ENCODE measurements at places on chromosomes 2 and 18.

- DNase-seq = no peak
These were observed 12.7 kb downstream of the TRIP12 start for GRCh38 chr2:229909090-229909489.

DNA sequence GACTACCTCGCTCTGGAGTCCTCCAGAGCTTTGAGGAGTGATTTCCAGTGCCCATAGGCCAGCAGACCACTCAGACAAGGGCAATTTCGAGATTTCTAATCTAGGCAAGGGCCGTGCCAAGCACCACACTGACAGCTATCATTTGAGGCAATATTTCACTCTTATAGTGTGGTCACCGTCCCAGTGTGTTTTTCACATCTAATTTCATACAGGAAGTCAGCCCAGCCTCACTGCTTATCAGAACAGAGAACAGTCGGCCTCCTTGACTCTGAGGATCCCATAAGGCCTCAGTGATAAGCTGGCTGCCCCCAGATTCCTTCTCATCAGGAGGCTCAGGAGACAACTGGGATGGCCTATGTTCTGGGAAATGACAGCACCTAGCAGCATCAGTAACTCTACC, 581 bp downstream of the CAPN14 start:
- no peak for DNase-seq

DNA sequence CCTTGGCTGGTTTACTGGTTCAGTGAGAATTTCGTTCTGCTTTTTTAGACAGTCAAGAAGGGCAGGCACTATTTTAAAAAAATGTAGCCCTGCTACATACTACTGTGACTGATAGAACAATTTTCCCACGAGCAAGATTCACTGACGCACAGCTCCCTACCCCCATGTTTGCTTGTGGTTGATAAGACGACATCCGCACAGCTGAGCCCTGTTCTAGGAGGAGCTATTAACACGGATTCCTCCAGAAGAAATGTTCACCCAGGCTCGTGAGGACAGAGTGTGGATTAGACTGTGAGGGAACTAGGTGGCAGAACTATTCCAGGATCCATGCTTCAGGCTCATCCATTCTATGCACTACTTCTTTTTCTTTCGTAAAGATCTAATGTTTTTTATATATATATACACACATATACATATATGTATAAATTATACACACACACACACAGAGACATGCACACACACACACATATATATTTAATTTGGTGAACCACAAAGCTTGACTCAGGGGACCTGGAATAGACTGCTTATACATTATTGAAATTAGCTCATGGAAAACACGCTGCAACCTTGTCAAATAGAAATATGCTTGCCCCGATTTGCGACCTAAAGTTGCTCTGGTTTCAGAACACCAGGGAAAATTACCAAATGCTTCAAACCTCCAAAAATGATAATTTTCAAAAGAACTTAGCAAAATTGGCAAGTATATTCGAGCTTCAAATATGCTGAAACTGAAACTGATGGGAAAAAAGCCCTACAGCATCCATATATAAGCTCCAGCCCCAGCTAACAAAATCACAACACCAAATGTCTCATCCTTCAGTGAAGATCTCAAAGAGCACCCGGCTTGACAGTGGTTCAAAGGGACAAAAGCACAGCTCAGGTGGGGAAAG, 370.4 kb downstream of the SOCS6 start:
- no peak for DNase-seq

DNA sequence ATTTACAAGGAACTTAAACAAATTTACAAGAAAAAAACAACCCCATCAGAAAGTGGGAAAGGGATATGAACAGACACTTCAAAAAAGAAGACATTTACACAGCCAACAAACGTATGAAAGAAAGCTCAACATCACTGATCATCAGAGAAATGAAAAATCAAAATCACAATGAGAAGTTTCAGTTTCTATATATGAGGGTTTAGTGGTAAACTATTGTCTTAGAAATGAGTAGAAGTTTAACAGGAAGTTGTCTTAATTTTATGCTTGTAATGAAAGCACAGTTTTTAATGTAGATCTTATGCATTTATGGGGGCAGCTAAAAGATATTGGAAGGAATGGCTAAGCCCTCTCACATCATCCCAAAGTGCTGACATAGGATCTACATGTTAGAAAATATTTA, 325.4 kb downstream of the ERBB4 start:
- DNase-seq = no peak

DNA sequence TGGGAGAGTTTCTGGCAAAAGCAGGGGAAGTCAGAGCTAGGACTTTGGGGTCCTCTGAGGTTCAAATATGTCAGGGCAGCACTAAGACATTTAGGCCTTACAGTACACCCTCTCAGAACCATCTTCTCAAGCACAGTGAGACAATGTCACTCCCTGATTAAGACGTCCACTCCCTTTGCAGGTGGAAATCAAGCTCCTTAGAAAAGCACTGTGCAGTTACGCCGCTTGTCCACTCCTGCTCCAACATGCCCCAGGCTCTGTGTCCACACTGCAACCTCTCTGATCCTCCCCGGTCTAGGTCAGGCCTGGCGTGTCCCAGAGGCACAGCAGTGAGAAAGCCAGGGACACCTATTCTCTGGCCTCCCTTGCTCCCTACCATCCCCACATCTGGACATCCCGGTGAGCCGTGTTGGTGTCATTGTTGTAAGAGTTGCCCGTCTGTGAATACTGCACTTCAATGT, 528.6 kb upstream of the ID2 start:
- DNase-seq = no peak

DNA sequence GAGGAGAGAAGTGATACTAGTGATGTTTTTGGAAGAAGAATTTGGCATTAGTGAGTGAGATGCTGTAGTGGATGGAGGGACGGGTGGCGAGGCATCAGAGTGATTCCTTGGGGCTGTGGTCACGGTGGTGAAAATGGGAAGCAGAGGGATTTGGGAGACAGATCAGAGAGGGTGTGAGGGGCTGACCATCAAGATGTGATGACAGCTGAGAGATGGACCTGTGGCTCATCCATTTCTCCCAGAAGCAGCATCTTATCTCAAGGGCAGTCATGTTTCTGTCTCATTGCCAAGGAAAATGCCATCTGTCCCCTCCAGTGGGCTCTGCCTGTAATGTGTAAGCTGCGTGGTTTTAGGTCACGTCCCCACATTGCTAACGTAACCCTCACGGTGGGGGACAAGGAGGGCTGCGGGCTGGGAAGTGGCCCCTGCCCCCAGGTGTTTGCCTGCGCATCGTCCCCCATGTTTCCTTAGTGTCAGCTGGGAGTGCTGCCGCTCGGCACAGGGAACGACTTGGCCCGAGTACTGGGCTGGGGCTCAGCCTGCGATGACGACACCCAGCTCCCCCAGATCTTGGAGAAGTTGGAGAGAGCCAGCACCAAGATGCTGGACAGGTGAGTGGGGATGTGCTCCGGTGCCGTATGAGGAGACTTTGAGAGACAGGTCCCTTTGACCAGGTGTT, 91.0 kb downstream of the DGKD start:
- no peak for DNase-seq

GRCh38 chr2:26914659-26915310, 55.7 kb upstream of the MAPRE3 start:
- DNase-seq = no peak

GRCh38 chr2:39516347-39517101, 79.4 kb upstream of the MAP4K3 start:
- DNase-seq = no peak

DNA sequence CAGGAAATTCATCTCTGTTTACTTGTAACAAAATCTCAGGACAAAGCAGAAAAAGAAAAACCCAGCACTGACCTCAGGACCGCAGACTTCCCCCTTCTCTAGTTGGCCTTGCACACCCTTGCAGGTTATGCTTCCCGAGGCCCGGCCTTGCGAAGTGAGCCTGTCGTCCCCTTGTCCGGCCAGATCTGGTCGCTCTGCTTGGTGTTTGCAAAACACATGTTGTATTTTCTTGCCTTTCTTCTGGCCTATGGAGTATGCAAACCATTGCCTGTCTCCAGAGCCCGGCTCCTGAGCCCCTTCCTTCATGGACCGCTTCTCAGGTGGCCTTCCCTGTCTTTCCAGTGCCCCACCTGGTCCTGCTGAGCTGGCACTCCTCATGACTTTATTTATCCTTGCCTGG, 4.8 kb downstream of the IMPA2 start:
- no peak for DNase-seq

- DNase-seq = no peak
These were observed 21.7 kb downstream of the TMX3 start for GRCh38 chr18:68693091-68693815.

GRCh38 chr2:118943286-118943685, 1.3 kb downstream of the MARCO start:
- DNase-seq = no peak

GRCh38 chr2:100987974-100988373, 14.1 kb upstream of the RPL31 start:
- no peak for DNase-seq

- DNase-seq = no peak
These were observed 267.9 kb upstream of the PIK3C3 start for GRCh38 chr18:41687138-41687537.

DNA sequence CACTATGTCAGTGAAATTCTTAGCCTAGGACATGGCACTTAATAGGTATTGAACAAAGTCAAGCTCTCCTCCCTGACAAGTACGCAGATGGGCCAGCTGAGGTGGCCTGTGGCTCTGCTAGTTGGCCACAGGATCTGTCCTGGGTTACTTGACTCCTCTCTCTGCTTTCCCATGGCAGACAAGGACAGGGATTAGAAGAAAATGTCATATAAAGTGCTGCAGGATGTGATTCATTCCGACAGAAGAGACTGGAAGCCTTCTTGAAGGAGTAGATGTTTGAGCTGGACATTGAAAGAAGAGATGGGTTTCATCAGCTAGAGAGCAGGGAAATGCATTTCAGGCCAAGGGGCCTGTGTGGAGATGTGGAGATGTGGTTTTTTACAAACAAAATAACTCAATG, 46.7 kb downstream of the SMAD7 start:
- DNase-seq = no peak

DNA sequence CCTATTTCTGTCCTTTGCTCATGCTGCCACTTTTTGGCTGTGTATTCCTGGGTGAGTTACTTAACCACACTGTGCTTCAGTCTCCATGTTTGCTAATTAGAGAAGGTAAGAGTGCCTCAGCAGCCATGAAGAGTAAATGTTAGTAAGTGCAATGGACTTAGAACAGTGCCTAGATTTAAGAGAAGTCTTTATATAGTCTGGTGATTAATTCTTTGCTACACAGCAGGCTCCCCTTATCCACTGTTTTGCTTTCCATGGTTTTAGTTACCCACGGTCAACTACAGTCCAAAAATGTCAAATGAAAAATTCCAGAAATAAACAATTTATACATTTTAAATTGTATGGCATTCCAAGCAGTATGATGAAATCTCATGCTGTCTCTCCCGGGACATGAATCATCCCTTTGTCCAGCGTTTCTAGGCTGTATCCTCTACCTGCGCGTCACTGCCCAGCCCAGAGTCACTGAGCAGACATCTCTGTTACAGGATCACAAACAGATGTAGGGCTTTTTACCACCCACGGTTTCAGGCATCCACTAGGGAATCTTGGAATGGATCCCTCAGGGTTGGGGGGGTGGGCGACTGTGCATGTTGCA, 91.0 kb downstream of the CTIF start:
- DNase-seq = no peak

DNA sequence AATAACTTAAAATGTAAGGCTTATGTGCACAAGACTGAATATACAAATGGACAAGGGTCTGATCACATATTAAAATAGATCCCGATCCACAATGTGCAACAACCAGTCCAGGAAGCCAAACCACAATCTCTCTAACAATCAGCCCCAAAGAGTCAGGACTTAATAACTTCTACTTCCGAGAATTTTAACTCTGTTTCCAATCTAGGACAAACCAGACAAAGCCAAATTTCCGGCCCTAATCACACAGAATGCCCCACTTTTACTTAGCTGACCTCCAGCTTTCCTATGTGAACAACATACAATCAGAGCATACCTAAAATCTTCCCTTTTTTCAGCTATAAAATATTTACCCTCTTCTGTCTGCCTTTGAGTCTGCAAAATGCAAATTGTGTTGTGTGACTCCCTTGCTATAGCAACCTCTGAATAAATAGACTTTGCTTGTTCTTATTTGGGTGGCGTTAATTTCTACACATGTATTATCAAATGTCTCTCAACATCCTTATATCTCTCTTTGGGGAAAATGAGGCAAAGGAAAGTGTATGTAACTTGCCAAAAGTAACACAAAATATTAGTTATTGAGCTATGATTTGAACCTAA, 381.9 kb upstream of the MC4R start:
- DNase-seq = no peak

- DNase-seq = no peak
These were observed 16.8 kb downstream of the TMEM17 start for GRCh38 chr2:62489162-62489561.

- DNase-seq = peak; percentile 46
These were observed 188.2 kb downstream of the BCL2 start for GRCh38 chr18:63131106-63131958.

GRCh38 chr2:150133623-150134022, 353.8 kb downstream of the RND3 start:
- DNase-seq = no peak

GRCh38 chr2:151857650-151858049, 29.4 kb upstream of the ARL5A start:
- DNase-seq = no peak

DNA sequence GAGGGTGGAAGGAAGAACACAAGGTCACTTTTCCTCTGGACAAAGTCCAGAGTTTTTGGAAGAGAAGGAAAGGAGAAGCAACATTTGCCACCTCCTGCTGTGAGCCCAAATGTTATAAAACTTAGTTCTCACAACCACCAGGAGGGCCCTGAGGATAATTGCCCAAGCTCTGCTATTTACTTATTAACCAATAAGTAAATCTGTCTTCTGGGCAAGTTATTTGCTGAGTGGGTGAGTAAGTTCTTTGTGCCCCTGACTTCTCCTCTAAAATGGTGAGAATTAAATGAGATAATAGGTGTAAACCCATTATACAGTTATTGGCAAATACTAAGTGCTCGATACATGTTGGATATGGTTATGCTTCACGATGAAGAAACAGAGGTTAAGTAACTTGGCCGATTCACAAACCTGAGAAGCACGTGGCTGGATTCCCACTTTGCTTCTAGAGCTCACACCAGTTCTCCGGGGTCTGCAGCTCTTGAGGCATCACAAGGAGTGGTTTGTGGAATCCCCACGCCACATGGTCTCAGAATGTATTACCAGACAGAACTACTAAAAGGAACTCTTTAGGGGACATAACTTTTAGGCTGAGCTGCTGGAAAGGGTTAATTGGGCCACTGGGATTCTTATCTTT, 164.1 kb downstream of the MYCN start:
- no peak for DNase-seq

DNA sequence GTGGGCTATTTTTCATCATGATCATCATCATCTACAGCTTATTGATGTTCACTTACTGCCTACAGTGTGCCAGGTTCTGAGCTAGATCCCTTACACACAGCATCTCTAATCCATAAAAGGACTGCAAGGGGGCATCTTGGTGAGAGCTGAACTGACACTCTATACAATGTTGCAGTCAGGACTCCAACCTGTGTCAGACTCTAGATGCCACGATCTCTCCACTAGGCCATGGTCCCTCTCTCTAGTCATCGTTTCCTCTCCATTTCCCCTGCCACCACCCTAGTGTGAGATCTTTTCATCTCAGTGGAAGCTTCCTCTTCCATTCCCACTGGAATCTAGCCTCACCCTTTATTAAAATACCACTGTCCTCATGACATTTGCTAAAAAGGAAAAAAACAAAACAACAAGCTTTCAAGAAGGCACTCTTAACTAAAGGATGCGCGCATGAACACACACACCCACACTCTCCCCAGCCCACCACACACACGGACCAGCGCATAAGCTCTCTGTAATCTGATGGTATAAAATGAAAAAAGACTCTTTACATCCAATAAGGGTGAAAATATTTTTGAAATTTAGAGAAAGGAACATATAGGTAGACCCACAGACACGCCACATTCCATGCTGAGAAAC, 93.4 kb upstream of the THOC1 start:
- no peak for DNase-seq

All from NCI-H1930 (cell line).